ENCODE measurements at places on chromosomes 6 and 20.

DNA sequence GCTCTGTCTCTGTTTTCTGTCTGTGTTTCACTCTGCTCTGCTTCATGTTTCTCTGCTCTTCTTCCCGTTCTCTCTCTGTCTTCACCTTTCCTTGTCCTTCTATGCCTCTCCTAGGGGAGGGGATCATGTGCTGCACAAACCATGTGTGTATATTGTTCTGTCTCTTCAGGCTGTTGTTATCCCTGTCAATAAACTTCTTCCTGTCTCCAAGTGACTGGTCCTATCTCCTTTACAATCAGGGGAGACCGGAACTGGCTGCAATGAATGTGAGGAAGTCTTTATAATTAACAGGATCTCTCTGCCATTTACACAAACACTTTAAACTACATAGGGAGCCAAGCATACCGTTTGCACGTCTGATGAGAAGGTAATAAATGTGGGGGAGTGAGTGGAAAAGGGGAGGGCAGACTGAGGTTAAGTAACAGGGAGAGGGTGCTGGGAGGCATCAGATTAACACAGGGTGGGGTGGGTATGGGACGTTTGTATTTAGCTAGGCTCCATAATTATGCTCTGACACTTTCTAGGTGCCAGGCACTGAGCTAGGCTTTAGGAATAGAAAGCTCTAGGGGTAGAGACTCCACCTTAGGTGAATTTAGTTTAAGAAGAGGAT lies 626.1 kb downstream of the DHX35 start:
- no peak for DNase-seq

- no peak for DNase-seq
Measured at GRCh38 chr6:37033819-37034795, 28.7 kb downstream of the FGD2 start.

DNA sequence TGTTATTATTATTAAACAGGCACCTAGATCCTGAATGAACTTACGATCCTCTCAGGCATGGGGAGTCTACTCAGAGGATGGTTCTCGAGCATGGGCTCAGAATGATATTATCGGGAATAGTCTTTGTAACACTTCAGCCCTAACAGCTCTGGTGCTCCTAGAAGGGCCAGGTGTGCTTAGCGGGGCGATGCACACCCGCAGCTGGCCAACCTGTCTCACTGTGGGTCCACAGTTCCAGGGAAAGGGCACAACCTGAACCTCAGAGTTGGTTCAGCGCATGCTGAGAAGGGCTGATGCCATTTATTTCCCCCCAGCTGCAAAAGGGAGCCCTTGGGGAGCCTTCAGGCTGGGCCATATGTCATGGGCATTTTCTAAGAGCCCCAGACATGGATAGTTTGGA lies 26.2 kb downstream of the RRAGD start:
- DNase-seq: no peak

DNA sequence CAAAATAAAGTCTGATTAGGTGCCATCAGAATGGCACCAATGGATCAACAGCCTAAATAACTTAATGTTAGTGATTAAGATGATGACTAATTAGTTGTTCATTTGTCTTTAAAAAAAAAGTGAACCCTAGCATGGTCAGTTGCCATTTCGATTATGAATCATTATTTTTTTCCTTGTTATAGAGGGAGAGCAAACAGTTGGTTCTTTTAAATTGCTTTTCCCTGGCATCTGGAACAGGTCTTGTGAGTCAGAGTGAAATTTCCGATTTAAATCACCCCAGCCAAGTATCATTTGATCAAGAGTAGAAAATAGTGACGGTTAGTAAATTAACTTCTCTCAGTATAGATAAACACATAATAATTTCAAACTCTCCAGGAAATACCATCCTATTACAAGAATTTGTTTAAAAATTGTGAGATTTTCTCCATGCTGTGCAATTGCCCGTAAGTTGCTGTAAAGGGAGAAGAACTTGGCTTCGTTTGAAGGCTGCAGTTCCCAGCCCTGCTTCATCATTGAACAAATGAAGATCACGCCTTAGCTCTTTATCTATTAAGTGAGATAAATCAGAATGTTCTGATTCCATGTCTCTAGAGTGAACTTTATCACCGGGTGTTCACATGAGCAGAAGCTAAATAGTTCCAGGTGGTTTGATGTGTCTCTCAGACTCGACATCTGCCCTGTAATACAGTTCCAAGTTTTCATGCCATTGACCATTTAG lies 741.3 kb downstream of the DOK5 start:
- no peak for DNase-seq

- no peak for DNase-seq
Measured at GRCh38 chr6:152696522-152696921, 1.2 kb upstream of the MYCT1 start.

- no peak for DNase-seq
Measured at GRCh38 chr6:45493761-45494160, 116.0 kb upstream of the SUPT3H start.

DNA sequence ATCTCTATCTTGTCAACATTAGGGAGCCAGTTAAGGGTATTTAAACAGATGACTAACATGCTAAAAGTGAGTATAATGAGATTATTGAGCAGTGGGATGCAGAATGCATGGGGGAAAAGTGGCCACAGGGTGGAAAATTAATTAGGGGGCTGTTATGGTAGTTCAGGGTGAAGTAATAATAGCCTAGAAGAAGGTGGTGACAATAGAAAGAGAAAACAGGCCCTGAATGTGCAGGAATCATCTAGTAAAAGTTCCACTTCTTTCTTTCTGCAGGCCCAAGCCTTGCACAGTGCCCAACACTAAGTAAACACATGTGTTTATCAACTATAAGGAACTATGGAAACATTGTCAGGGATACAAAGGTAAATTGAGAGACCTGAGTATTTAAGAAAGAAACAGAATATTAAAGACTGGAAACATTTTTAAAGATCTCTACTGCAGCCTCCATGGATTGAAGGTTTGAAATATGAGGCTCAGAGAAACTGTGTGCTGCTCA lies 7.1 kb upstream of the MYB start:
- no peak for DNase-seq

- DNase-seq: no peak
Measured at GRCh38 chr6:158040051-158040803, 58.6 kb downstream of the SYNJ2 start.

GRCh38 chr6:102187186-102187585 lies 793.7 kb downstream of the GRIK2 start:
- DNase-seq: no peak

GRCh38 chr6:110390404-110390803 lies 25.0 kb downstream of the DDO start:
- DNase-seq: no peak

- no peak for DNase-seq
Measured at GRCh38 chr6:16372029-16372776, 133.8 kb downstream of the GMPR start.

GRCh38 chr6:53939830-53940229 lies 145.0 kb downstream of the LRRC1 start:
- DNase-seq: no peak

GRCh38 chr6:133730881-133731280 lies 158.0 kb upstream of the TCF21 start:
- DNase-seq: no peak

DNA sequence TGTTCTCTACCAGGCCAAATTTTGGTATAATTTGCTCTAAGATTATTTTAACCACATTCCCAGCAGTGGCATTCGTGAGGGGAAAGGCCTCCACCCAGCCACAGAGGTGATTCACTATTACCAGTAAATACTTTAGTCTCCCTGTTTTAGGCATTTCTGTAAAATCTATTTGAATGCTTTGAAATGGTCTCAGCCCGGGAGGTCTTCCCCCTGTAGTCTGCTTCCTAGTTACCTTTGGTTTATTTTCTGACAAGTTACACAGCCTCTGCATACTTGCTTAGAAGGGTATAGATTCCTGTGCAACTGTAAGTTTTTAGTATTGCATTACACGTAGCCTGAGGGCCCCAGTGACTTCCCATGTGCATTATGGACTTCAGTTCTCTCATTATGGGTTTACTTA lies 248.7 kb downstream of the C6orf118 start:
- no peak for DNase-seq

GRCh38 chr6:74250161-74250818 lies 554.3 kb downstream of the CD109 start:
- DNase-seq: no peak

GRCh38 chr6:75103431-75103830 lies 102.4 kb downstream of the COL12A1 start:
- no peak for DNase-seq

GRCh38 chr6:113433335-113433991 lies 423.7 kb upstream of the MARCKS start:
- DNase-seq: no peak

GRCh38 chr20:31811796-31812728 lies 7.1 kb upstream of the MYLK2 start:
- DNase-seq: no peak

DNA sequence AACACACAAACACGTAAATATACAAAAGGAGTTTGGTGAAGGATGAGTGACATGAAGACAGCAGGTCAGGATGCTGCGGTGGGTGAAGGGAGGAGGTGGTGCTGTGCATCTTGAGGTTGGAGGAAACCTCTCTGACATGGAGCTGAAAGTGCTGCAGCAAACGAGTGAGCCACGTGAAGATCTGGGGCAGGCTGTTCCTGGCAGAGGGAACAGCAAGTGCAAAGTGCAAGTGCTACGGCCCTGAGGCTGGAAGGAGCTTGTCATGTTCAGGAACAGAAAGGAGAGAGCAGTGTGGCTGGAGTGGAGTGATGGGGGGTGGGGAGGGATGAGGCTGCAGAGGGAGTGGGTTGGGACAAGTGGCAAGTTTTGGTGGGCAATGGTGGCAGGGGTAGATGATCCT lies 24.8 kb upstream of the ANGPT4 start:
- DNase-seq: no peak

DNA sequence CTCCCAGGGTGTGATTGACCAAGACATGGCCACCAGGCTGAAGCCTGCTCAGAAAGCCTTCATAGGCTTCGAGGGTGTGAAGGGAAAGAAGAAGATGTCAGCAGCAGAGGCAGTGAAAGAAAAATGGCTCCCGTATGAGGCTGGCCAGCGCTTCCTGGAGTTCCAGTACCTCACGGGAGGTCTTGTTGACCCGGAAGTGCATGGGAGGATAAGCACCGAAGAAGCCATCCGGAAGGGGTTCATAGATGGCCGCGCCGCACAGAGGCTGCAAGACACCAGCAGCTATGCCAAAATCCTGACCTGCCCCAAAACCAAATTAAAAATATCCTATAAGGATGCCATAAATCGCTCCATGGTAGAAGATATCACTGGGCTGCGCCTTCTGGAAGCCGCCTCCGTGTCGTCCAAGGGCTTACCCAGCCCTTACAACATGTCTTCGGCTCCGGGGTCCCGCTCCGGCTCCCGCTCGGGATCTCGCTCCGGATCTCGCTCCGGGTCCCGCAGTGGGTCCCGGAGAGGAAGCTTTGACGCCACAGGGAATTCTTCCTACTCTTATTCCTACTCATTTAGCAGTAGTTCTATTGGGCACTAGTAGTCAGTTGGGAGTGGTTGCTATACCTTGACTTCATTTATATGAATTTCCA lies 4.6 kb upstream of the SNRNP48 start:
- no peak for DNase-seq

GRCh38 chr6:118588626-118589025 lies 40.5 kb downstream of the PLN start:
- no peak for DNase-seq

GRCh38 chr6:125279961-125280360 lies 21.8 kb downstream of the HDDC2 start:
- DNase-seq: no peak

- DNase-seq: no peak
Measured at GRCh38 chr6:156457601-156458000, 319.6 kb upstream of the ARID1B start.

DNA sequence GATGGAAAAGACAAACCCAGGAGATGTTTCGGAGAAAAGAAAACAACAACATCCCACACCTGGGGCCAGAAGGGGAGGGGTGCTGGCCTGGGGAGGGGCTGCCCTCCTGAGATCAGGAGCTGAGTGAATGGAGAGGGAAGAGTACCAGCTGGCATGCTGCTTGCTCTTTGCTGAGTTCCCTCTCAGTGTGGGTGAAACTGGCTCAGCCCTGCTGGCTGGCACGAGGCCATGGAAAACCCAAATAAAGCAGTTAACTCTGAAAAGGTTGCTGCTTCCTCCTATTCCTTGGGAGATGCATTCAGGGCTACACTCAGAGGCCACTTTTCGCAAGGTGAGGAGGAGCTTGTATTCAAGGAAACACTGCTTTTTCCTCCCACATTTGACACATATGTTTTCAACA lies 8.0 kb upstream of the KCNK16 start:
- no peak for DNase-seq

DNA sequence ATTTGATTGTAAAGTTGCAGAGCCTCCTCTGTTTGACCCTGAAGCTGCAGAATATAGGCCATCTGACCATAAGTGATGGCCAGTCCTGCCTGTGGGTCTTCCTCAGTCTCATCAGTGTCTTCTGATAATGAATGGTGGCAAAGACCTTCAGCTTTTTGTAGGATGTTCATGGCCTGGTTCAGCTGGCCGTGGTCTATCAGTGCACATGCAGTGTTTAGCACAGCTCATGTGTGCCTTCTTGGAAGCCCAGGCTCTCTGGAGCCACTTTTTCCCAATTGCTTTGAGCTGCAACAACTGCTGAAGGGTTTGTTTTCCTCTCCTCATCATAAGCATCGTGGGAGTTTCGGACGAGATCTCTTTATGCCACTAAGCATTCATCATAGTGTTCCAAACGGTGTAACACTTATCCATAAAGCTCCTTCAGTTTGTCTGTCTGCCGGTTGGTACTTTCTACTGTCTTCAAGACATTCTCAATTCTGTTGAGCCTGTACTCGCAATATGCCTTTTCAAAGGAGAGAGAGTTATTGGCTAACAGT lies 70.1 kb upstream of the TULP4 start:
- DNase-seq: no peak

GRCh38 chr6:156057869-156058268 lies 602.2 kb upstream of the NOX3 start:
- DNase-seq: no peak

GRCh38 chr6:131875647-131876046 lies 67.8 kb downstream of the ENPP1 start:
- no peak for DNase-seq

GRCh38 chr6:6623553-6623952 lies 35.0 kb downstream of the LY86 start:
- no peak for DNase-seq

- no peak for DNase-seq
Measured at GRCh38 chr6:18664401-18664800, 277.3 kb downstream of the RNF144B start.
